ENCODE measurements at places on chromosomes 7 and 10.

GRCh38 chr10:48289501-48290238, 15.2 kb upstream of the FRMPD2 start:
- DNase-seq = peak; percentile 58

GRCh38 chr7:1302936-1303335, 70.3 kb downstream of the UNCX start:
- DNase-seq = no peak

GRCh38 chr10:102001435-102002068, 54.4 kb downstream of the ARMH3 start:
- DNase-seq = no peak

GRCh38 chr10:128054163-128054970, 71.9 kb downstream of the MKI67 start:
- no peak for DNase-seq

DNA sequence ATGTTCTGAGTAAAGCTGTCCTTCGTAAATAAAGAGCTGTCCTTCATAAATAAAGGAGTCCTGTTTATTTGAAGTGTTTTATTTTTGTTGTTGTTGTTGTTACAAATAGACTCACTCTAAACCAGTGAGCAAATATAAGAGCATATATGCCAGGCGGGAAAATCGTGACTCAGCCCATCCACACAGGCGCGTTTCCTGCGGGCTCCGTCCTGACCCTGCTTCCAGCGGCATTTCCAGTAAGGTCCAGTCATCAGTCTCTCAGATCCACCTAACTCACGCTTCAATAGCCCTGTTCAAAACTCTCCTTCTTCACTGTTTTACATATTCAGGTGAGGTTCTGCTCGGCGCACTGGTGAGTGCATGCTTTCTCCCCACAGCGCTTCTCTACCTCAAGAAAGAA, 277.2 kb upstream of the ADARB2 start:
- DNase-seq = no peak

DNA sequence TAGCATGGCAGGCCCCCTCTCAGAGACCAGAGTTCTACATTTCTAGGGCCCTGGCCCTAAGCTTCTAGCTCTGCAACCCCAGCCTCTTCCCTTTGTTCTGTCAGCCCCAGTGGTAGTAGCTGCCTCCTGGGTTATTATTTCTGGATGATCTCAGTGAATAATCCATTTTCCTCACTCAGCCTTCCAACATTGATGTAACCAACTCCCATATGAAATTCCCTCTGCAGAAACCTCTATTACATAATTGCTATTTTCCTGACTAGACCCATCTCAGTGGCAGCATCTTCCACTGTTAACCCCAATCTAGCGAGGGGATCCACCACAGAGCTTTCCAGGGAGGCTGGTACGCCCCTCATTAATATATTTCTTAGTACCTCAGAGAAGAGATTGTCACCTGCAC, 49.8 kb downstream of the FHIP2A start:
- no peak for DNase-seq

DNA sequence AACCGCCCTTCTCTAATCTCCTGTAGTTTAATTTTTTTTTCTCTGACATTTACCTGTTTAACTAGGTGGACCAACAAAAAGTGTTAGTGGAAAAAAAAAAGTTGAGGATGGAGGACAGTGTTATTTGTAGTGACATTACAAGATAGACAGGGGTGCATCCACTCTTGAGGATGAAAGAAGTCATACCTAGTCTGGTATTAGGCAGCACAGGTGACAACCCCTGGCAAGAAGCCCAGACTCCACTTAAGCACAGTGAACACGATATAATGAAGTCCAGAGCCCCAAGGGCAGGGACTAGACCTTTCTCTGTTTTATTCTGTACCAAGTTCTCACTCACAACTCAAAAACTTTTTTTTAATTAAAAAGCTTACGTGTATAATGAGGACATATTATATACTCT, 268.4 kb downstream of the GPR37 start:
- DNase-seq = no peak

- no peak for DNase-seq
Measured at GRCh38 chr7:259751-260405, 30.1 kb upstream of the FOXL3 start.

DNA sequence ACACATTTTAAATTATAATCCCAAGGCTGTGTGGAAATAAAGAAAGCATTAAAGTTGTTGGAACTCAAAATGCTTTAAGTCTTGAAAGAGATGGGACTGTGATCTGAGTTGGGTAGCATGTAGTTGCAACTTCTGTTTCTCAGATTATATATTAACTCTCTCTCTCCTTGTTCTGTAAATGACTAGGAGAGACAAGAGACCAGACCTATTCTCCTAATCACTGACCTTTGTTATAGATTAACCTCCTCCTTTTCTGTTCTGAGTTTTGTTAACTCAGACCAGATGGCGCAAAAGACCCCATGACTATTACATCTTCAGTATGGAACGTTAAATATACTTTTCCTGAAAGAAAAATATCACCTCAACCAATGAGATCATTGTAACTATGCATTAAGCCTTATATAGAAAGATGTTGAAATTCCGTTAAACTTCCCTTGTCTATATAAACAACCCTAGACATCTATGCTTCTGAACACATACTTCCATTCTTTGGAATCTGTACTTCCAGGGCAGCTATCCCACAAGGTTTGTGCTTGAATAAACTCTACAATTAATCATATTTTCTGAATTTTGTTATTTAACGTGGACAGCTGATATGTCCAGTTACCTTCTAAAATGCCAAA, 143.5 kb upstream of the TRIM24 start:
- DNase-seq = no peak

- DNase-seq = no peak
Measured at GRCh38 chr10:96276831-96277230, 5.5 kb upstream of the BLNK start.

DNA sequence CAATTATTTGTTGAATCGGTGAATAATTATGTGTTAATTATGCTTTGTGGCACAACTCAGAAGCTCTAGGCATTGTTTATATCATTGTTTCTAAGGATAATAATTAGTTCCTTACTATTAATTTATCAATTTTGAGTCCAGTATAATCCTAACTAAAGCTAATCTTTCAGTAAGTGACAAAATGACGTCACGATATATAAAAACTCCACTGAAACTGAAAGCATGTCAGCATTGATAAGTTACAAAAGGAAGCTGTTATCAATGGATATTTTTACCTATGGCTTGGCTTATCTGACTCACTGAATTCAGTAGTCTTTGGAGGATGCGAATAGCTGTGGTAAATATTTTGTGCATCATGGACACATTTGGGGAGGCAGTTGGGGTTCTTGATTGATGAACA, 793.1 kb downstream of the NXPH1 start:
- no peak for DNase-seq

DNA sequence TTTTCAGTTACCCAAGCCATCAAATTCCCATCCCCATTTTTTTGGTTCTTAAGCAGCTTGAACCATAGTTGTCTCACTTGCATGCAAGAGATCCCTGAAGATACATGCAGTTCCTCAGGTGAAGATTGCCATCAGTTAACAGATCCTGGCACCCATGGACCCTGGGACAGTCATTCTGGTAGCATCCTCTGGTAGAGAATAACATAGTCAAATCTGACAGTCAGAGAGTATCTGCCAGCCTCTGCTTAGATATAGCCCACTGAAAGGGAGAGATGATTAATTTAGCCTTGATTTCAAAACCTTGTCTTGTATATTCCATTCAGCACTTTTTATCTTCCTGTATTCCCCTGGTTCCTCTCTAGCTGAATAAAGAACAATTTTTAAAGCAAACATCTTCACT, 280.4 kb downstream of the KCNMA1 start:
- no peak for DNase-seq

- DNase-seq = no peak
Measured at GRCh38 chr7:20199015-20199737, 18.0 kb downstream of the MACC1 start.

DNA sequence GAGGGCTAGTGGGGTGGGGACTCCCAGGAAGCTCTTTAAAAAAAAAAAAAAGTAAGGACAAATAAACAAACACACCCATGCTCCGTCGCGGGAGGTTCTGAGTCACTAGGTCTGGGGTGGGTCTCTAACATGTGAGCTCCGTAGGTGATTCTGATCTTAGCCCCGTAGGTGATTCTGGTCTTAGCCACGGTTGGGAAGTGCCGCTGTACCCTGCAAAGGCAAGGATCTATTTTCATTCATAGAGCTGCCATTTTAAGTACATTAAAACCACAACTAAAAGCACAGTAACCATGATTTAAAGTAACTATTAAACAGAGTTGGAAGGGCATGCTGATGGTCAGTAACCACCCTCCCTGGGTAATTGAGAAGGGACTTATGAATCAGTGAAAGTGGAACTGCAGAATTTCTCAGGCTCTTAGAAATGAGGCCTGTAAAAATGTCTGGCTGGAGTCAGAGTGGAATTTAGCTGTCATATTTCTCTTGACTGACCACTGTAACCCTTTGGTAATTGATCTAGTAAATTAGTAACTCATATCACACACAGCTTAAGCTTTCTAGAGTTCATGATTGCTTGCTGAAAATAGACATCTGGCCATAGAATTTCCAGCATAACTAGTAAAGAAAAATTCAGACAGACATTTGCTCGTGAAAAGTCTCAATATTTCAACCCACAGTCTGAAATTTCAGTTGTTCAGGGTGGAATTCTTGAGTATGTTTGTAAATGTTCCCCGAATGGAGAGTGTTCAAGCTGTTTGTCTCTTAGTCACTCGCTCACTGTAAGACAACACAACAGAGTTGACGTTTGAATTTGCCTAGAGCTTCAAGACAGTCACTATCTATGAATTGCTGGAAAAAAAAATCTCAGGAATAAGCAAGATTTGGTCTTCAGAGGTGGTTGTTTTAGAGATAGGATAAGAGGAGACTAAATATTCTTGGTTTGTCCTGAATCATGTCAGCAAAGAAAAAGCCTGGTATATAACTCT, 34.2 kb upstream of the TCF7L2 start:
- no peak for DNase-seq

DNA sequence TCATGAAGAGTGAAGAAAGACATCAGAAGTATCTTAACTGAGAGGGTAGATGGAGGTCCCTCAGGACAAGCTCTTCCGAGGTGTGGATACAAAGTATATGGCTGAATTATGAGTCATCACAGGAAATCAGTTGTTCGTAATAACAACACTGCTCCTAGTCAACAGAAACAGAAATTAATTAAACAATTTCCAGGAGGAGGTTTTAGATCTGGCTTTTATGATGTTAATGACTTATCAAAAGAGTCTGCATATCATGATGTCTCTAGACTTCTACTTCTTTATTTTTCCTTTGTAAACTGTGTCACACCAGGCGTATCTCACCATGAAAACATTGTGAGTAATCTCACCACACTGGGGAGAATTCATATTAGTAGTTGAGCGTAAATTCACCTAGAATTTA, 31.2 kb downstream of the OSBPL3 start:
- no peak for DNase-seq

- no peak for DNase-seq
Measured at GRCh38 chr10:59891936-59892335, 14.4 kb downstream of the CCDC6 start.

GRCh38 chr10:104957178-104957841, 316.2 kb downstream of the SORCS3 start:
- DNase-seq = no peak

GRCh38 chr7:191981-192649, at the start of gene FAM20C:
FAM20C (plus strand) TSS chr7:192571; CDS start chr7:193200, 629 bp downstream.
- DNase-seq = peak; percentile 67

DNA sequence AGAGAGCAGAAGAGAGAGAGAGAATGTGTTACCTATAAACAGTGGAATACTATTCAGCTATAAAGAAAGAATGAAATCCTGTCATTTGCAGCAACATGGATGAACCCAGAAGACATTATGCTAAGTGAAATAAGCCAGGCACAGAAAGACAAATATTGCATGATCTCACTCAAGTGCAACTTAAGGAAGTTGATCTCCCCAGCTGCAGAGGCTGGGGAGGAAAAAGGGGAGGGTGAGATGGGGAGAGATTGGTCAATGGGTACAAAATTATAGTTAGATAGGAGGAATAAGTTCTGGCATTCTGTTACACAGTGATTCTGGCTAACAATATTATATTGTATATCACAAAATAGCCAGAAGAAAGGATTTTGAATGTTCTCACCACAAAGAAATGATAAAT, 11.2 kb upstream of the JAZF1 start:
- no peak for DNase-seq

DNA sequence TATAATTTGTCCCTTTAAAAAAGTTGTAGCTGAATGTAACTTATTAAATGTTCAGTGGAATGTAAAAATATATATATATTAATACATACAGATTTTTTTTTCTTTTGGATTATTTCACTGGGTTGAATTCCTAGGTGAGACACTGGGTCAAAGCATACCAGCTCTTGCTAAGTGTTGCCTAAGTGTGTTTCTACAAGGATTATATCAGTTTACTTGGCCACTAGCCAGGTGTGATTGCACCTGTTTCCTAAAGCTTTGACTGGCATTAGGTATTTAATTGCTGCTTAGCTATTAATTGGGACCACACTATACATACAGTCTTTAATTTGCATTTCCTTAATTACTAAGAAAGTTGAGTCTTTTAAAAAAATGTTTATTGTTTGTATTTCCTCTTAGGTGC, 5.5 kb upstream of the ELOVL3 start:
- no peak for DNase-seq

DNA sequence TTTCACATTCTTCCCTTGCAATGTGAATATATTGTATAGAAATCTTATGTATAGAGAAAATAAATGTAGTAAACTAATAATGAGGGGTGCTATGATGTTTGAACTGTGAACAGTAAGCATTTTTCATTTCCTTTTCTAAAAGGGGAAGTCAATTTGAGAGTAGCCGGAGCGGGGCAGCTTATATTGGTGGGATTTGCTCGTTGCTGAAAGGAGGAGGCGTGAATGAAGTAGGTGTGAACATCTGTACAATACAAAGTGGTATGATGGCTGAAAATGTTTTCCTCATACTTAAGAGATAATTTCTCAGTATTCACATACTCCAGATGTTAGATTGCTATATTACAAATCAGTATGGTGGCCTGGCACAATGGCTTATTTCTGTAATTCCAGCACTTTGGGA, 87.1 kb downstream of the SRI start:
- no peak for DNase-seq

DNA sequence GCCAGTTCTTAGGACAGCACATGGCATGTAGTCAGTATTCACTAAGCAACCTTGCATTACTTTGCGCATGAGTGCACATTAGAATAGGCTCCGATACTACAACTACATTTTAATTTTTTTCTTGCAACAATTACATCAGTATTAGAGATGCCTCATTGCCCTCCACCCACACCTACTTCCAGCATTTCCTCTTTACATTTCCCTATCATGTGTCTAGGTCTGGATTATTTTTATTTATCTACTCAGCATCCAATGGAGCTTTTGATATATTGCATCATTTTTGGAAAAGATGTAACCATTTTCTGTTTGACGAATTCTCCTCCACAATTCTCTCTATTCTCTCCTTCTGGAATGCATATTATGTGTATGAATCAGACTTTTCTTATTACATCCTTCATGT, 258.2 kb upstream of the GLI3 start:
- no peak for DNase-seq

Data from liver (tissue), 10 donors.